Sigmoid colon (tissue), 7 donors: ENCODE measurements at places on chromosomes 1 and 21.

- DNase-seq: peak; percentile 71
These were observed 49.8 kb downstream of the DDR2 start for GRCh38 chr1:162682013-162682419.

DNA sequence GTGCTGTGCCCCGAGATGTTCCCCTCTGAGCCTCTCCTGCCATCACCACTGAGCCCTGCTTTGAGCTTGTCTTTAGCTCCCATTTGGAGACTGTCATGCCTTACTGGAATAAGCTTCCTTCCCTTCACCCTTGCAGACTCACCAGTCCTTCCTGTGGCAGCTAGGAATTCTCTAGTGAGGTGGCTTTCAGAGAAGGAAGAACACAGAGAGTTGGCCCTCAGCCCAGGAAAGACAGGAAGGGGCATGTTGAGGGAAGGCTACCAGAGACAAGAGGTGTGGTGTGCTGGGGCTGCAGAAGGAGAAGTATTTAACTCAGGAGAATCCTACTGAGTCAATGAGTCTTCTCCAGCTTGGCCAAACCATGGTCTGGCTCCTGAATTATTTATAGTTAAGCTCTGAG lies 76.3 kb downstream of the UCK2 start:
- no peak for DNase-seq

DNA sequence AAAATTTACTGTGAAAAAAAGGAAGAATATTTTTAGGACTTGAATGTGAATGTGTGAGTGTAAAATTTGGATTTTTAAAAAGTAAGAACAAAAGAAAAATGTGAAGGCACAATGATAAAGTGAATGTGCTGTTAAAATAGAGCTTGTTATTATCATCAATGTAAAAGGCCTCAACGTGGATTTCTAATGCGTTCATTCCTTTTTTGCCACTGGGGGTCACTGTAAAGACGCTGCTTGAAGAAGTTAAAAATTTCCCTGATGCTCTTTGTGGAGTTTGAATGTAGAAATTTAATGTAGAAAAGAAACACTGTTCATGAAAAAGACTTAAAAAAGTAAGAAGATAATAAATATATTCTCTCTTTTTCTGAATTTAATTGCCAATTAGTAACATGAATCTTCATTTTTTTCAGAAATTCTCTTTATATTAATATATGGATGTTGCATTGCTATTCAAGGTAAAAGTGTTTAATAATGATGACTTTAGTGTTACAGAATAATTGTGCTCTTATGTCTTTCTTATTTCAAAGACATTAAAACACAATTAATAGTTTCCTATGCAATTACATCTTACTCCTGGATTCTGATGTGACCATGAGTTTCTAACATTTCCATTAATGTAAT lies 161.5 kb downstream of the DNM3 start:
- no peak for DNase-seq

GRCh38 chr1:99326215-99326949 lies 62.1 kb downstream of the PLPPR4 start:
- DNase-seq: no peak

DNA sequence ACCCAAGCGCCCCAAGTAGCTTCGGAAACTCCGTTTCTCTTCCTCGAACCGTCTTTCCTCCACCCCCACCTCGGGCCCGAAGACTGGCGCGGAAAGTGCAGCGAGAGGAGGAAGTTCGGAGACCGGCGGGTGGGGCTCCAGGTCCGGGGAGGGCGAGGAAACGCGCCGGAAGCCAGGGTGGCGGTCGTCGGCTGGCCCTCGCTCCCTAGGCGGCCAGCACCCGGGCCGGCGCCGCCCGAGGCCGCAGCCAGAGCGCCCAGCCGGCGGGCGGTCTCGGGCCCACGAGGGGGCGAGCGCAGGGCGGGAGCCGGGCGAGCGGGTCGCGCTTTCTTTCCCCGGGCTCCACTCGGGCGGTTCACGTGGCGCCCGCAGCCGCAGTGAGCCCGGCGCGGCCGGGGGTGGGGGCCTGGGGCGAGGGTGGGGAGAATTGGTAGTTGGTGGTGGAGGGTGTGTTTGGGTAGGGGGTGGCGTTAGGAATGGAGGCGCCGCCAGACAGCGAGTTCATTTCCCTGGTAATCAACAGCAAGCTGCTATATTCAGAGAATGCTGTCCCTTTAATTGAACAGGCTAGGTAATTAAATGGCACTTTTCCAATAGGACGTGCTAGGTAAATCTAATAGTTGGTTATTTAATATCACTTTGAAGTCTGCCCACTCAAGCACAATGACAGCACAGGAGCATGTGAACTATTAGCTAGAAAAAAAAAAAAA lies 6.7 kb downstream of the LMO4 start:
- peak; percentile 81 for DNase-seq

DNA sequence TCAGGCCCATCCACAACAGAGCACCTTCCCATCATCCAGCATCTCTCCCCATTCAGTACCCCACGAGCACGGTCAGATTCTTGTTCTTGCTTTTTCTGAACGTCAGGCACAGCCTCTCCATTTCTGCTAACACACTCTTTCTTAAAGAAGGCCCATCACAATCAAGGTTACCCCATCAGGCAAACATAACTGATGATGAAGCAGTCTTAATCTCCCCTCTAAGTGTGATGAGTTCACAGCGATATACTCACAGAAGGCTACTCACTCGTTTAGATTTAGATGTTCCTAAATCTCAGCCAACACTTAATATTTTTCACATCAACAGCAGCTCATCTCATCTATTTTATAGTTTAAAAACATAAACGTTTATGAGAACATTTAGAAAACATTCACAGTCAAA lies 75.6 kb downstream of the ADSS2 start:
- no peak for DNase-seq

- no peak for DNase-seq
These were observed 444.7 kb upstream of the VAMP3 start for GRCh38 chr1:7326366-7326765.

DNA sequence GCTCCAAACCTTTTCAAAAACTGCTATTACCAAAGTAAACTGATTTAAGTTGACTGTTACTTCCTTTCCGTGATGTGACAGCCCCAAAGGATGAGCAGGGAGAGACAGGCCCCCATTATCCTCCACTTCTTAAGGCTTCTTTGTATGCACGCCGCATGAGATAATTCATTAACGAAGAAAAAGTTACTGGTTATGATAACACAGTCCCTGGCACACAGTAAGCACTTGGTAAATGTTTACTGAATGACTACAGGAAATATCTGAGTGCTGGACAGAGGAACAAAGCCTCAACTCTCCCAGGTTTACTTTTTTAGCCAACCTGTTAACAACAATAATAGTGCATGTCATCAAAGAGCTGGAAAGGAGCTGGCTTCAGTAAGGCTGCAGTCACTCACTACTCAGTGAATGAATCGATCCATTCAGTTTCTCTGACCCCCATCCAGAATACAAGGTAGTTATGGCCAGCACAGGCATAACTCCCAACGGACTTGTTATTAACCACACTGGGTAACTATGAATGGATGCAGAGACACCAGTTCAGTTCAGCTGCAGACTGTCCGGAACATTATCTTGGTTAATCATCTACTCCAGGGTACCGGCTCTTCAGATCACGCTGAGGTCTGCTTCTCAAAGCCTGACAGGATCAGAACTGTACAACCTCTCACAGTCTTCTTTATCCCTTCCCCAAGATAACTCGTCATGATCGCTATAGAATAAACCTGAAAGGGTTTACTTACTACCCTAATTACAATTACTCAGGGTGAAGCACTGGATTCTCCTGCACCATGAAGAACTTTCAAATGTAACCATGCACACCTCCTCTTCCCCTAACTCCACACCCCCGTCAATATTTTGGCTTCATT lies 58.3 kb downstream of the TGFBR3 start:
- DNase-seq: no peak

DNA sequence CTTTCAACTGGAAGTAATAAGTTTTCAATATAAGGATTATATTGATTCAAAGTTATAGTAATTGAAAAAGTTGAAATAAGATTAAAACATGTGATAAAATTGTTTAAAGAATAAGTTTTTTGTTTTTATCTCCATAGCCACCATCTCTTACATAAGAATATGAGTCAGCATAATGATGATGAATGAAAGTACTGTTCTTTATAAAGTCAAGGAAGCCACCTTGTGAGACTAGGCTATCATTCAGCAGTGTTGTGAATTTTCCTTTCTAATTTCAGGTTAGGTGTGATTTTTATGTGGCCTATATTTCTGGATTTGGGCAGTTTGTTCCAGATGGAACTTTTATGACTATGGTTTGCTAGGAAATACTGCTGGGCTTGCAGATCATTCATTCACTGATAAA lies 22.4 kb upstream of the ASB17 start:
- DNase-seq: no peak

DNA sequence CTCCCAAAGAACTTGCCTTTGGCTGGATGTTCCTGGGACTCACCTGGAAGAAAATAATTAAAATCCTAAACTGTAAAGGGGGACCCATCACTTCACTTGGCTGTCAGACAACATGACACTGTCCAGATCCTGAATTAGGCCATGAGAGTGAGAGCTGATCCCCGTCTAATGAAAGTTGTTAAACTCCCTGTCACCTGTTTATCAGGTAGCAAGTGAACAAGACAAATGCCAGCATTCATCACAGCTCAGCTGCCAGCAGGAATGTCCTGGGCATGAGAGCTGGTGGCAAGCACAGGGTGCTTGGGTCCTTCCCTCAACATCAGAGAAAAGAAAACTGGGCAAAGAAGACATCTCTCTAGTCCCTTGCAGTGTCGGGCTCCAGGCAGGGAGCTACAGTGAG lies 23.8 kb downstream of the PMVK start:
- DNase-seq: peak; percentile 9

DNA sequence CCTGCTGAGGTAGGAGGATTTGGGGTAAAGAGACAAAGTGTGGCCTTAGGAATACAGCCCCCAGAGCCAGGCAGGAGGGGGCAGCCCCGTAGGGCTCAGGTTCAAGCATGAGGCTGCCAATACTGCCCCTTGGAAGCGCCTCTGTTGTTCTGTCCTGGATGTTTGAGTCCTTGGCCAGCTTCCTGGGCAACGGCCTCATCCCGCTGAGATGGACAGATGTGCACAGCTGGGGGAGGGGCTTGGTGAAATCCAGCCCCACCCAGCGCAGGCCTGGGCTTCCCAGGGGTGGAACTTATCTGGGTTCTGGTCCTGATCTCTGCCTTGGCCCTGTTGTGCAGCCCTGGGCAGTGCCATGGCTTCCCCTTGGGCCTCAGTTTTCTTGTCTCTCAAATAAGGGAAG lies 34.8 kb upstream of the MAN1C1 start:
- no peak for DNase-seq

- DNase-seq: no peak
These were observed 19.5 kb downstream of the SCYL3 start for GRCh38 chr1:169874229-169874628.

GRCh38 chr1:32195531-32195930 lies 4.9 kb upstream of the CCDC28B start:
- DNase-seq: no peak

GRCh38 chr1:179817789-179818188 lies 59.8 kb downstream of the TOR1AIP2 start:
- peak; percentile 80 for DNase-seq

GRCh38 chr21:45408801-45409261 lies 3.9 kb downstream of the COL18A1 start:
- peak; percentile 66 for DNase-seq

- no peak for DNase-seq
These were observed 143.2 kb upstream of the BMP8A start for GRCh38 chr1:39348278-39348677.

DNA sequence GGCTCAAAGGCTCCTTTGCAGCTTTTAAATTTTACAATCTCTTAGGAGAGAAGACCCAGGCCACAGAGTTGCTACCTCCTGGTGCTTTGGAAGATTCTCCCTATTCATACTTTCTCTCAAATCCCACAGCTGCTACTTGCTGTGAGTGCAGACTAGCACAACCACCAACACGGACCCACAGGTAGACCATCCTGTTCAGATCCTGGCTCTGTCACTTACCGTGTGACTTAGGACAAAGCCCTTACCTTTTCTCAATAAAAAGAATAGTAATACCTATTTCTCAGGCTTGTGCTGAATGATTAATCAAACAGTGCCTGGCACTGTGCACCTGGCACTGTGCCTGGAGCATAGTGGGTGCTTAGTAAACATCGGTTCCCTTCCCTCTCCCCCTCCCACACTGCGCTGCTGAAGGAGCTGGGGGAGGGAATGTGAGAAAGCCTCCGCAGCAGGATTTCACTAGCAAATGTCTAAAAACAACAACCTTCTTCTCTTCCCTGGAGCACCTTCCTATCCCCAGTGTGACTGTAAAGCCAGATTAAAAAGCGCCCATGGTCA lies 81.7 kb downstream of the PGM1 start:
- no peak for DNase-seq

DNA sequence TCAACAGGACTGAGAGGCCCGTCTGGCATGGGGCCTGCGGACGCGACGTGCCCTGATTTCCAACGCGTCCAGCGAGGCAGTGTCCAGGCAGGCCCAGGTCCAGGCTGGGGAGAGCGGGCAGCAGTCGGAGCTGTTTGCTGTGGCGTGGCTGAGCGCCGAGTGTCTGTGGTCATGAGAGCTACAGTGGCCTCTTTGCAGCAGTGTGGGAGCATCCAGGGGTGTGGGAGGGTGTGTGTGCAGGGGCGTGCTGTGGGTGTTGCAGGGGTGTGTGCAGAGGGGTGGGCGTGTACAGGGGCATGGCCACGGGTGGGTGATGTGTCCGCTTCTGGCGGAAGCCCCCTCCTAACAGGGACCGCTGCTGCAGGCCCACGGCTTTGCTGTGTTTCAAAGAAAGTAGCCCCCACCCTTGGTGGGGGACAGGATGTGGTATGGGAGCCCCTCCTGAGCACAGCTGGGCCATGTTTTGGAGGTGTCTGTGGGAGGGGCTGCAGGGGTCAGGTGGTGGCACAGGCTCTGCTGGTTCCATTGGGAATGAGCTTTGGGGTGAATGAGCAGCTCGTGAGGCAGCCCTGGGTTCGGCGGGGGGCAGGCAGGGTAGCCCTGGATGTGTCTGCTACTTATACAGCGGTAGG lies 17.7 kb downstream of the PLCH2 start:
- no peak for DNase-seq

DNA sequence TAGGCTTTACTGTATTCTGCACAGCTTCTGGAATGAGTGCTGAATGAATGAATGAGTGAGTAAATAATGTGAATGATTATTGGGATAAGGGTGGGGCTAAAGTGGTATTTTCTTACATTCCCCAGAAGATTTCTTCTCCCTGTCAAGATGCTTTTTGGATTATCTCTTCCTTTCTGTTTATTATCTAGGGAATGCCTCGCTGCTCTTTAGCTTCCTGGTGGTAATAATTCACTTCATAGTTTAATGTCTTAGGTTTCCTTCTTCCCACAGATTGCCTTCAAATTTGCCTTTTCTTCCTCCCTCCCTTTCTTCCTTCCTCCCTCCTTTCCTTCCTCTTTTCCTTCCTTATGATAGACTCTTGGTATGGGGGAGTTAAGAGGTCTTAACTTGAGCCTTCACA lies 24.0 kb downstream of the DDR2 start:
- DNase-seq: no peak

- no peak for DNase-seq
These were observed 24.1 kb upstream of the MPZL1 start for GRCh38 chr1:167697667-167698141.

GRCh38 chr1:22874785-22875184 lies 97.9 kb downstream of the LACTBL1 start:
- no peak for DNase-seq

- DNase-seq: no peak
These were observed 23.1 kb upstream of the PTBP2 start for GRCh38 chr1:96698342-96698983.

GRCh38 chr1:53376041-53376461 lies 48.2 kb upstream of the LRP8 start:
- DNase-seq: no peak

GRCh38 chr1:202807926-202808757 lies at the start of gene KDM5B:
Gene KDM5B (minus strand): TSS chr1:202808421. CDS start chr1:202808305, 116 bp downstream.
- peak; percentile 86 for DNase-seq
